Stimulated activated CD8-positive, alpha-beta memory T cell treated with anti-CD3 and anti-CD28 coated beads, Interleukin-15, amount 100 ng/mL, for 24 hours (primary cell): ENCODE measurements at places on chromosomes 2 and 18.

GRCh38 chr2:68645523-68645922 lies 2.1 kb downstream of the PROKR1 start:
- DNase-seq, result no peak

DNA sequence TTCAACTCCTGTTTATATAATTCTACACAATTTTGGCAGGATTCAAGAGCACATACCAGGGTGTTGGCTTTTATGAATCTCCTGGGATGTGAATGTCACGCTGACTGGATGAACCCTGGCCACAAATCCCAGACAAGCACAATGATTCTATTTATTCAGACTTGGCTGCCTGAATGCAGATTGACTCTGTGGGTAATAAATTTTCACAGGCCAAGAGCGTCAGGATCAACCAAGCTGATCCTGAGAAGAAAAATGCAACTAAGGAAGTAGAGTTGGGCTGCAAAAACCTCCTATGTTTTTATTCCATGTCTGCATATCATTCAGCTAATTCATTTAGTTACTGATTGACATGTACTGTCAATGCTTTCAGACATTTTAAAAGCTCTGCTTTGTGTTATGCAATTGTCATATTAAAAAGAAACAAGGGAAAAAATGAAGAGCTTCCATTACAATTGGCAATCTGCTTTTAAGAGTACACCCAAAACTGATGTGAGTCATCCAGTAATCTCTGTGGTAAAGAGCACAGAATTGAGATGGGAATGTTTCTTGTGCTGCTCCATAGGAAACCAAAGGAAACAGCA lies 173.0 kb upstream of the REV1 start:
- DNase-seq, result no peak

GRCh38 chr2:150140777-150141176 lies 346.7 kb downstream of the RND3 start:
- no peak for DNase-seq

DNA sequence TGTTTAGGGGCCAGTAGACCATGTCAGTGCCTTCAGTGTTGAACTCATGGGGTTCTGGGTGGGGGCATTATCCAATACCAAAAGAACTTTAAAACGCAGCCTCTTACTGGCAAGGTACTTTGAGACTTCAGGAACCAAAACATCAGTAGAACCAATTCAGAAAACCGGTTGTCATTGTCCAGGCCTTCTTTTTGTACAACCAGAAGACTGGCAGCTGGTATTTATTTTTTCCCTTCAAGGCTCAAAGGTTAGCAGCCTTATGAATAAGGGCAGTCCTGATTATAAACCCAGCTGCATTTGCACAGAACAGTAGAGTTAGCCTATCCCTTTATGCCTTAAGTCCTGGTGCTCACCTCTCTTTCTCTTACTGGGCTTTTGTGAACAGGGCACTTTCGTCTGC lies 113.8 kb upstream of the EML6 start:
- DNase-seq, result no peak

DNA sequence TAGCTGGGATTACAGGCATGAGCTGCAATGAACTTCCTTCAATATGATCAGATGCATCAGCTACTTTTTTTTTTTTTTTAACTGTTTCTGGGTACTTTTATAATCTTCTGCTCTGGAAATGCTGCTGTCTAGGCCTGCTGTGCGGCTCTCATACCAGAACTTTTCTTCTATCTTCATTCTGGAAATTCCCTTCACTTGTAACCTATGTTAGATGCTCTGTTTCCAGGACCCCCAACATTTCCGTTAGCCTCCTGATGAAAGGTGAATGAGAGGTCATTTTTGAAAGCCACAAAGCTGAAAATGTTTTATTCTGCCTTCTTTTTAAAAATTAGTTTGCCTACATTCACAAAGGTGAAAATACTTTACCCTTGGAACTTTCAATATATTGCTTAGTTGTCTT lies 8.6 kb downstream of the AGFG1 start:
- no peak for DNase-seq

- DNase-seq, result no peak
Observed at GRCh38 chr2:204019572-204020501, 83.3 kb downstream of the ICOS start.

DNA sequence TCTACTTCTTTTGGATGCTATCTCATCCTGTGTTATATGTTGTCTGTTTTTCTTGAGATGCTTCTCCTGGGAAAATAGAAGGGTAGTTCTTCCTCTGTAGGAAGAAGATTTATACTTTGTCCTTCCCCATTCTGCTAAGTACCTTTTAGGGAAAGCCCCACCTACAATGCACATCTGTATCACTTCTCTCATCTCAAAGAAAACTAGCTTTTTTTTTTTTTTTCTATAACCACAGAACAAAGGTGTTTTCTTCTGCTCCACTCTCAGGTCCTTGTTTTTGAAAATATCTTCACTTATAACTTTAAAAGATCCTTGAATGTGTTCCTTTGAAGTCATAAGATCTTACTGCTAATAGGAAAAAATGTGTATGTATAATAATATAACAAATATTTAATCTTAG lies 30.8 kb downstream of the CCDC150 start:
- DNase-seq, result no peak

GRCh38 chr2:65512783-65513182 lies 80.4 kb upstream of the SPRED2 start:
- no peak for DNase-seq

DNA sequence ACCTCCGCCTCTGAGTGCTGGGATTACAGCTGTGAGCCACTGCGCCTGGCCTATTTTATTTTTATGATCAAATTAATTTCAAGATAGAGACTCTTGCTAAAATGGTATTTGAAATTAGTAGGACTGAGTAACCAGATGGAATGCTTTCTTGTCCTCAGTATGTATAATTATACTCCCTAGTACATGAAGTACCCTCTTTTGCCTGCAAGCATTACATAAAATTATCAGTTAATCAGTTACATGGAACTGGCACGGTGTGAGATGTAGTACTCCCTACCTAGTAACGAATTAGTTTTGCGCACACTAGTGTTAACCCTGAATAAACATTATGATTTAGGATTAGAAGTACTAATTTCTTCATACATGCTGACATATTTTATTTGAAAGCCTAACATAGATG lies 41.6 kb downstream of the RBBP8 start:
- no peak for DNase-seq

GRCh38 chr18:73286584-73286983 lies 418.8 kb upstream of the NETO1 start:
- no peak for DNase-seq

GRCh38 chr2:177983183-177983788 lies 89.3 kb downstream of the PDE11A start:
- DNase-seq, result no peak

- DNase-seq, result no peak
Observed at GRCh38 chr2:23427350-23427749, 42.4 kb downstream of the KLHL29 start.

- no peak for DNase-seq
Observed at GRCh38 chr2:61853086-61853846, 594 bp downstream of the FAM161A start.

DNA sequence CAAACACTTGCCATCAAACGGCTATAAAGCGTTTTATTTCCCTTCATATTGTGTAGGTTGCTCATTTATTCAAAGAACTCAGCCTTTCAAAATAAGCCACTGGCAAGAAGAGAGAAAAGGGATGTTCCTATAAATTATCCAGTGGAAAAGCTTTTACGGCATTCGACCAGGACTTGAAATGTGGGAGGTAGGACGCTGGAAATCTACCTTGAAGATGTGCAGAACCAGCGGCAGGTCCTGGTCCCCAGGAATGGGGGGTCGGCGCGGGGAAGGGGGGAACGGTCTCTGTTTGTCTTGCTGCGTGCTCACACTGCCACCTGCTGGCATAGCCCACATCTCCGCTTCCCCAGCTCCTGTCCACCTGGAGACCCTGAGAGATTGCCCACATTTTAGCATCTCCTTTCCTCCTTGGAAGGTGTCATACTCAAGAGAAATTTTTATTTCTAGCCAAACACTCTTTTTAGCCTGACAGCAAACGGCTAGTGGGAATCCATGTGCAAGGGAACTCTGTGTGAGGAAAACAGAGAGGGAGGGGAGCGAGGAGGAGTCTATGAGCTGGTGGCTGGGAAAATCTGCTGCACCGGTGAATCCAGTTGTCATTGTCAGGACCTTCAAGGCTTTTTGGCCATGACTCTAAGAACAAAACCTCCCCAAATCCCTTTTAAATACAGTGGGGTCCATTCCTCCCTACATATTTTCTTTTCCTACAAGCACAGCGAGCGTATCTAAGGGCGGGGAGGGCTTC lies 349.0 kb upstream of the PKDCC start:
- DNase-seq, result no peak

DNA sequence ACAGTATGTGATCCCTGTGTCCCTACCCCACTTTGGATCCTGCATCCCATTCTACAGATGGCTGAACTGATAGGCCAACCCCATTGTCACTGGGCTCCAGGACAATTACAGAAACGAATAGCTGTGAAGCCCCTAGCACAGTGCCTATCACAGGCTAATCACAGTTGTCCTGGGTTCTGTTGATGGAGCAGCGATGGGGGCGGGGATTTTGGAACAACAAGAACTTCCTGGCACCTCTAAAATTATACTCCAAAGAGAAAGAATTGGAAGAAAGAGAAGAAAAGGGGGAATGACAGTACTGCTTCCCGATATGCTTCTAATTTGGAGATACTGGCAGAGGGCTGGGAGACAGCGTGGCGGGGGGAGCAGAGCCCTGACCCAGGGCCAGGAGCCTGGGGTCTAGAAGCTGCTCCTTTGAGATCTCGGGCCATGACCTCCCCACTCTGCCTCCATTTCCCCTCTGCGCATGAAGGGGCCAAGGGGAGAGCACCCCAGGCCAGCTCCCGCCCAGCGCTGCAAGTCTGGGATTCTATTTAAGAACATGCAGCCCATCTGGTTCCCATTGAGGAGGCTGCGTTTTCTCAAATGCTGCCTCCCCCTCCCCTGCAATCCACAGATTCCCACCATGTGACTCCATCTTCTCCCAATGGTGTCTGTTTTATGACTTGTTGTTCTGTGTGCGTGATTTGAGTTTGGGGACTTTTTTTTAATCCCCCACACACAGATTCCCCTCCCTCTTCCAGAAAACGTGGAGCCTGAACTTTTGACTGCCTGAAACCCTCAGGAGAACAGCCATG lies 202.7 kb downstream of the CYP26B1 start:
- DNase-seq, result no peak

GRCh38 chr2:220877491-220877890 lies 694.6 kb downstream of the EPHA4 start:
- DNase-seq, result no peak
